Myometrial cell (primary cell): ENCODE measurements at places on chromosomes 2 and 18. TPM values are rescaled to one million over a fixed set of nuclear protein-coding genes. Genes with fewer than 3 reads are reported as not detected.

The WNT6 gene
- total RNA-seq: not detected in 2 replicates

The CLHC1 gene
- total RNA-seq: 5.1 and 6.9 TPM in 2 replicates

The KCNG3 gene
- total RNA-seq: not detected in 2 replicates

The DIPK1C gene
- total RNA-seq: not detected in 2 replicates

The QPCT gene
- 21.3 and 22.5 TPM in 2 replicates for total RNA-seq

The DSC3 gene
- 0.58 and 0.89 TPM in 2 replicates for total RNA-seq
